ENCODE measurements at places on chromosomes 5 and 9.
A peak's percentile ranks its signal among the peaks of the same experiment; 100 is the strongest.

DNA sequence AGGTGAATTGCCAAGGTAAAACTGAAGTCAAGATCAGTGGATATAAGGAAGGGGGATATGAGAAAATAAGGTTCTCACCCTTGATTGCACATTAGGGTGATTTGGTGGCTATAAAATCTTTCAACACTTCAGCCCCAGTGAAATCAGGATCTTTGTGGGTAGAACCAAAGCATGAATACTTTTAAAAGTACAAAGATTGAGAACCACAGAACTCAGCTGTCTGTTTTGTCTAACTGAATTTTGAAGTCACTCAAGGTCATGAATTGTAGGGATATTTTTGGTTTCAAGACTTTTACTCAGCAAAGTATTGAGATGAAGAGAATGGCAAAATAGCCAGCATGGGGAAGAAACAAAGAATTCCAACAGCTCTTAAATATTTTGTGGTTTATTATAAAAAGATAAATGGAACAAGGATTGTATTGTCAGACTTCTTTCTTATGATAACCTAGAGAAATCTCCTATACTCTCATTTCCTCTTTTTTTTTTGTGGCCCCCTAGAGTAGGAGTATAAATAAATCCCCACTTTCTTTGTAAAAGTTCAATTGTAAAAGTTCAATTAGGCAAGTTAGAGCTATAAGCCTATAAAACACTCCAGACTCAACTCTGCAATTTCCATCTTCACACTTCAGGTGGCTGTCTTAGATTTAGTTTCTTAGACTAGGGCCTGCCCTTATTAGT is 272.9 kb downstream of the PDE4D start:
- DNase-seq: no peak

GRCh38 chr5:114411380-114411931 is 49.6 kb downstream of the KCNN2 start:
- DNase-seq: no peak

- no peak for DNase-seq
These were observed 340.2 kb downstream of the ARRDC3 start for GRCh38 chr5:91042936-91043255.

- DNase-seq: no peak
These were observed 69.8 kb downstream of the KCNIP1 start for GRCh38 chr5:170573660-170574059.

GRCh38 chr5:45038366-45038987 is 229.7 kb downstream of the MRPS30 start:
- no peak for DNase-seq

- DNase-seq: no peak
These were observed 204.0 kb downstream of the KCTD16 start for GRCh38 chr5:144374637-144375036.

- no peak for DNase-seq
These were observed 7.4 kb downstream of the NKD2 start for GRCh38 chr5:1016036-1016435.

GRCh38 chr9:35646153-35646532 is 4.6 kb downstream of the SIT1 start:
- DNase-seq: no peak

DNA sequence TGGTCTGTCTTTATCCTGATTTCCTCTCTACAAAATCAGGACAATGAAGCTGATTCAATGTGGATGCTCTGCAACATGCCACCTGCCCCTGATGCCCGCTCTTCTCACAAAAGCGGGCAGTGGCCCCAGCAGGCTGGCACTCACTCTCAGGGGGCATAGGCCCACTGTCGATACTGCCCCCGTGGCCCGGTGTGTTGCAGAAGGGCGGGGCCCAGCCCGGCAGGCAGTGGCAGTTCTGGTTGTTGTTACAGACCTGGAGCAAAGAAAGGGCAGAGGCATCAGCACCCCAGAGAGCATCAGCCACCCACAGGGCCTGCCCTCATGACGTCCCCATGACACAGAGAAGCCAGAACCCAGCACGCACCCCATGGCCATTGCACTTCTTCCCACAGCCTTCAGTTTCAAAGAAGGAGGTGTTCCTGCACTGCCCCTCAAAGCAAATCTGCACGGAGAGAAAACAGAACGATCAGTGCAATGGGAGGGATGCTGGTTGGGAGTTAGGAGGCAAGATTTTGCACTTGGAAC is 31.5 kb downstream of the NIPAL4 start:
- DNase-seq: no peak

DNA sequence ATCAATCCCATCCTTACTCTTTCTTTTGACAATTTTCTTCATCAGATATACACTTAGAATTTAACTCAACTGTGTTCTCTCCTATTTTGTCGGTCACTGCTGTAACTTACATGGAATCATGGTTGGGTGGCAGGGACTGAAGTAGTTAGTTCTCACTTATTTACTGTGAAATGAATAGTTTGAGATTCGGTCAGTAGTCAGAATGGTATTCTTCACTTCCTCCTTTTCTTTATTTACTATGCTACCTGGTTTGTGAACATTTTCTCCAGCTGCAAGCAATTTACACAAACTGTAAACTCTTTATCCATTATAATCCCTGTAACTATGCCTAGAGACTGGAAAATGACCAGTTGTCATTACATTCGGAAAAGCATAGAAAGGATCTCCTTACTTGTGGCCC is 41.5 kb upstream of the GDNF start:
- no peak for DNase-seq

DNA sequence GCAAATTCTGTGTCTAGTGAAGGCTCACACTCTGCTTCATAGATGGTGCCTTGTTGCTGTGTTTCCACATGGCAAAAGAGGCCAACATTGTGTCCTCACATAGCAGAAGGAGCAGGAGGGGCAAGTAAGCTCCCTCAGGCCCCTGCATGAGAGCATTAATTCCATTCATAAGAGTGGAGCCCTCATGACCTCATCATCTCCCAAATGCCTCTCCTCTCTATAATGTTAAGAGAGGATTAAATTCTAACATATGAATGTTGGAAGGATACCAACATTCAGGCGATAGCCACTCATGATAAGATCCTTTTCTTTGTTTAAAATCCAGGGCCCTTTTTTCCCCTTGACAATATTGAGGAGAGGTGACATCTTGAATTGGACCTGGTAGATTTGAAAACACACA is 35.2 kb upstream of the PAM start:
- no peak for DNase-seq

DNA sequence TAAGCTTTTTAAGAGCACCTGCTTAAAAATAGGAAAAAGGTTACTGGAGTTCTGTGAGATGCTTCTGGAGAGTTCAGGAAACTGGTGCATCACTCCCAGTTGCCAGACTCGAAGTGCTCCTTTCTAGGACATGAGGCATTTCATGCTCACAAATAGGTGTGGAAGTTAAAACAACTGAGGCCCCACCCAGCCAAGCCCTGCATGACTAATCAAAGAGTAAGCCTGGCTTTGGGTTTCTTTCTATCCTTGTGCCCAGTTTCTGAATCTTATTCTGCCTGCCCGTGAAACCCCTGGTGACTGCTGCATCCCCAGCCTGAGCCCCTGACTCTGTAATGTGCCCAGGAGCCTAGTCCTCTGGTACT is 7.7 kb downstream of the SPINK9 start:
- DNase-seq: no peak

- no peak for DNase-seq
These were observed 9.4 kb downstream of the STARD4 start for GRCh38 chr5:111502956-111503355.

DNA sequence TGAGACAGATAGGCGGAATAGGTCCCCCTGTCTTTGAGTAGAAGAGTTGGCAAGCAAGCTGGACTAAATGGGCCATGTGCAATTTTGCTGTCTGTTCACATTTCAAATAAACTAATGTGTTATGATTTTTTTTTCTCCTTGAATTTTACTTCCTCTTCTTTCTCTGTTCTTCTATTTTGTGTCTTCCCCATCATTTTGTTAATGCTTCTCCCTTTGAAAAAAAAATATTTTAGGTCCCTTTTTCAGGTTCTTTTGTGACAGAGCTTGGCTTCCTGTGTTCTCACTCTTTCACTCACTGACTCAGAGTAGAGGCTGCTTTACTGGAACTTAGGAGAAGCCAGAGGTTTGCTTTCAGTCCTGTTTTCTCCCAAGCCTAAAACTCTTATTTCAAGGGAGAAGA is 48.1 kb downstream of the PTCD2 start:
- DNase-seq: no peak

DNA sequence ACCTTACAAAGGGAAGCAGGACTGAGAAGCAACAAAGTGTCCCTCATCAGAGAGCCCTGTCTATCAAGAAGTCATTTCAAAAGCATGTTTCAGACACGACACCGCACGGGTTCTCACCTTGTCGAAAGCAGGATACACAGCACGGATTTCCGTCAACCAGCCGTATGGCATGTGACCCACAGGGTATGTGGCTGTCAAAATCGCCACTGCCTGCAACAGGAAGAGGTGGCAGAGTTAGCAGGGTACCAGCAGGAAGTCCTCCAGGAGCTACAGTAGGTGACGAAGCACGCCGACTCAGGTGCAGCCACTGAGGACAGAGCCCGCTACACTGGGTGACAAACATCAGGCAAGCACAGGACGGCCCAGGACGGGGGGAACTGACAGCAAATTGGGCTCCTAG is 81.2 kb downstream of the OTULIN start:
- DNase-seq: no peak

DNA sequence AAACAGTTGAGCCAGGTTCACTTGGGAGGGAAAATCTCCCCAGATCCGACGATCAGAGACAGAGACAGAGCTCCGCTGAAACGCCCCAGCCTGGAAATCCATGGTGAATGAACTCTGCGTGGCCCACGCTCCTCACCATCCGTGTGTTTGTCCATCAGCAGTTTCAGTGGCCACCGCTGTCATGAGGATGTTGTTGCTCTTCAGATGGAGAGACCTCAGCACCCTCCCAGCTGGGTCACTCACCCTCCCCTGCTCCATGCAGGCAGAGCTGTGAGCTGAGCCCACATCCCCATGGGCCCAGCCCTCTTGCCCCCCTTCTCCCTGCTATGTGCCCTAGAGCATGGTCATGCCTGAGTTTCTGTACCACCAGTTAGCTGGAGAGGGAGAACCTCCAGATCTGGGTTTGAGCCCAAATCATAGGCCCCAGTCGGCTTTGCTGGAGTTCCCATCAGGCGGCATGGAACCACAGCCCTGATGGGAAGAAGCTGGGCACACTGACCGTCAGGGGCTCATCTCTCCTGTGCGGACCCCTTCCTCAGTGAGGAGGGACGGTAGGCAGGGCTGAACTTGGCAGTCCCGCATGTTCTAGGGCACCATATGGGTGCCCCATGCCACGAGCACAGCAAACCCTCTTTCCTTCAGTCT is 154.4 kb upstream of the COL5A1 start:
- peak; percentile 7 for DNase-seq

DNA sequence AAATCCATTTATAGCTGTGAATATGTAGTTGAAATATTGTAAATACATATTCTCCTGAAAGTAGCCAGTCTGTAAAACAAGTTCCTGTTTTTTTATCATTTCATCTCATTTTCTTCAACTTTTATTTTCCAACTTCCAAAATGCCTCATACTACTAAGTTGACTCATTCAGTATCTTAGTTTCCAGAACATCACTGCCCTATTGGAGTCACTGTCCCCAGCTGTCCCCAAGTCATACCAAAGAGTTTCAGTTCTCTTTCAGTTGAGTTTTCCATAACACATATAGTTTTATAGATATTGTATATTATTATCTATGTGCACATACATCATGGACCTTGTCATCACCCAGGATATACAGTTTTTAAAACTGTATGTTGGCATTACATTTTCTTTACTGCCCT is 261.7 kb downstream of the CDH12 start:
- no peak for DNase-seq

GRCh38 chr9:101437806-101438232 is 2.2 kb upstream of the ALDOB start:
- no peak for DNase-seq

GRCh38 chr5:154648706-154649105 is 106.5 kb upstream of the LARP1 start:
- DNase-seq: no peak

- no peak for DNase-seq
These were observed 14.5 kb upstream of the TGFBI start for GRCh38 chr5:136014049-136015002.

DNA sequence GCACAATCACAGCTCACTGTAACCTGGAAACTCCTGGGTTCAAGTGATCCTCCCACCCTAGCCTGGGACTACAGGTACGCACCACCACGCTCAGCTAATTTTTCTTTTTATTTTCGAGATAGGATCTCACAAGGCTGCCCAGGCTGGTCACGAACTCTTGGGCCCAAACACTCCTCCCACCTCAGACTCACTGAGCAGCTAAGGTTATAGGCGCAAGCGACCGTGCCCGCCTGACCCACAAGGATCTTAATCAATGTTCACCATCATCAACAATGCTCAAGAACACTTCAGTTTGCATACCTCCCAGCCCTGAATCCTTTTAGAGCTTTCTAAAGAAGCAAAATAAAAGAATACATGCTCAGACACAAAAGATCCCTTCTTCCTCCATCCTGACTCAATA is 13.2 kb downstream of the ETF1 start:
- no peak for DNase-seq

GRCh38 chr9:96305171-96305570 is 3.2 kb upstream of the HSD17B3 start:
- no peak for DNase-seq

DNA sequence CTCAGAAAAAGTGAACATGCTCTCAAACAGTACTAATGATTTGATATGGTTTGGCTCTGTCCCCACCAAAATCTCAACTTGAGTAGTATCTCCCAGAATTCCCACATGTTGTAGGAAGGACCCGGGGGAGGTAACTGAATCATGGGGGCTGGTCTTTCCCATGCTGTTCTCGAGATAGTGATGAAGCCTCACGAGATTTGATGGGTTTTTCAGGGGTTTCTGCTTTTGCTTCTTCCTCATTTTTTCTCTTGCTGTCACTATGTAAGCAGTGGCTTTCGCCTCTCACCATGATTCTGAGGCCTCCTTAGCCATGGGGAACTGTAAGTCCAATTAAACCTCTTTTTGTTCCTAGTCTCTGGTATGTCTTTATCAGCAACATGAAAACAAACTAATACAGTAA is 401.3 kb downstream of the BNC2 start:
- DNase-seq: no peak

GRCh38 chr5:149450199-149450598 is 71.1 kb upstream of the IL17B start:
- no peak for DNase-seq

DNA sequence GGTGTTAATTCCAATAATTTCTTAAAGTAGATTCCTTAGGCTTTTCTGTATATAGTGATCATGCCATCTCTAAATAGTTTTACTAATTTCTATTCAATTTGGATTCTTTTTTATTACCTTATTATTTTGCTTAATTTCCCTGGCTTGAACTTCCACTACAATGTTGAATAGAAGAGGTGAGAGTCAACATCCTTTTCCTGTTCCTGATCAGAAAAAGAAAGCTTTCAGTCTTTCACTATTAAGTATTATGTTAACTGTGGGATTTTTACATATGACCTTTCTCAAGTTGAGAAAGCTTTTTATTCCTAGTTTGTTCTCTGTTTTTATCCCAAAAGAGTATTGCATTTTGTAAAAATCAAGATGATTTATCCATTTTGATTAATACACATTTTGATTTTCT is 574.5 kb upstream of the TLE4 start:
- DNase-seq: no peak

DNA sequence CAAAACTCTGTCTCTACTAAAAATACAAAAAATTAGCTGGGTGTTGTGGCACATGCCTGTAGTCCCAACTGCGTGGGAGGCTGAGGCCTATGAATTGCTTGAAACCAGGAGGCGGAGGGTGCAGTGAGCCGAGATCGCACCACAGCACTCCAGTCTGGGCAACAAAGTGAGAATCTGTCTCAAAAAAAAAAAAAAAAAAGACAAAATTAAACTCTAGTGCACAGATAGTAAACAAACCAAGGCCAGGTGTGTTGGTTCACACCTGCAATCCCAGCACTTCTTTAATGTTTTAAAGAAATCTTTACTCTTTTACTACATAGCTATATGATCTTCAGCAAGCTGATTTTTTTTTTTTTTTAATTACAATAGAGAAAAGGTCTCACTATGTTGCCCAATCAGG is 8.4 kb downstream of the ZCCHC10 start:
- DNase-seq: no peak
